Thoracic aorta (tissue), 2 donors: ENCODE measurements at places on chromosomes 6 and 20.

DNA sequence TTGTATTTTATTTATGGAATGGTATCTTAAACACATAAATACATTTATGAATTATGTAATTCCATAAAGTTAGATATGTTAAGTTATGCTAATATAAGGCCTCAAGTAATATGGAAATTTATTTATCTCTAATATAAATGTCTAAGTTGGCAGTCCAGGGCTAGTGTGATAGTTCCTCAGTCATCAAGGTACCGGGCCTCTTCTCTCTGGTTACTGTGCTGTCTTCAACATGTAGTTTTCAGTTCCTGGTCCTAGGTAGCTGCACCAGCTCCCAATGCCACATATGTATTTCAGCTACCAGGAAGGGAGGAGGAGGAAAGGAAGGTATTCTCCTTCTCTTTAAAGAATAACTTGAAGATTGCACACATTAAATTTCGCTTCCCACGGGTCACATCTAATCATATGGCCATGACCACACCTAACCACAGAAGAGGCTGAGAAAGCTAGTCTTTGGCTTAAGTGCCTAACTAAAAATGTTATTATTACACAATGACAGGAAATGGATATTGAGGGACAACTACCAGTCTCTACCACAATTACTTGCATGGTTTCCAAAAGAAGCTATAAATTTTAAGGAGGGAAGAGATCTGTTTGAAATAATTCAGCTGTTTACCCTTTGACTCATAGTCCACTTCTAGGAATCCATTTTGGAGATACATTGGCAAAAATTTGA is 68.6 kb downstream of the BCKDHB start:
- no peak for DNase-seq

DNA sequence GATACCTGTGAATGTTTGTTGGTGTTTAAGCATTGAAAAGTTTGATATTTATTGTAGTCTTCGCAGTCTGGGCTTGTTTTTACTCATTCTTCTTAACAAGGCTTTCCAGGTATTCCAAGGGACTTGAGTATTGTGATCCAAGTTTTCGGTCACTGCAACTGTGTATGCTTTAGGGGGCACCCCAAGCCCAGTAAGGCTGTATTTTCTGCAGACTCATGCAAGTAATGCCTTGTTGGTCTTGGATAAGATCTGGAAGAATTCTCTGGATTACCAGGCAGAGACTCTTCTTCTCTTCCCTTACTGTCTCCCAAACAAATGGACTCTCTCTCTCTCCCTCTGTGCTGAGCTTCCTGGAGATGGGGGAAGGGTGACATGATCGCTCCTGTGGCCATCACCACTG is 82.1 kb downstream of the RFPL4B start:
- DNase-seq: no peak

DNA sequence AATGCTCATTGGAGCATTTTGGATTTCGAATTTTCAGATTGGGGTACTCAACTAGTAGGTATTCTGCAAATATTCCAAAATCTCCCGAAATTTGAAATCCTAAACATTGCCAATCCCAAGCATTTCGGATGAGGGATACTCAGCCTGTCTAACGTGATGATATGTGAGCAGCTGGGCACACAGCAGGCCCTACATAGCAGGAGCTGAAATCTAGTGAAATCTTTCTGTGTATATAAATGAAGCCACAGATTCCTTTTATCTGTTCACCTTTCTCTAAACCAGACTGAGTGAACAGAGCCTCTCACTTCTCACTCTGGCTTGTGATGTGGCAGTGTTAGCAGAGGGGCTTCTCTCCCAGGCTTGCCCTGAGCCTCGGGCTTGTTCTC is 17.8 kb downstream of the STX16 start:
- DNase-seq: no peak

DNA sequence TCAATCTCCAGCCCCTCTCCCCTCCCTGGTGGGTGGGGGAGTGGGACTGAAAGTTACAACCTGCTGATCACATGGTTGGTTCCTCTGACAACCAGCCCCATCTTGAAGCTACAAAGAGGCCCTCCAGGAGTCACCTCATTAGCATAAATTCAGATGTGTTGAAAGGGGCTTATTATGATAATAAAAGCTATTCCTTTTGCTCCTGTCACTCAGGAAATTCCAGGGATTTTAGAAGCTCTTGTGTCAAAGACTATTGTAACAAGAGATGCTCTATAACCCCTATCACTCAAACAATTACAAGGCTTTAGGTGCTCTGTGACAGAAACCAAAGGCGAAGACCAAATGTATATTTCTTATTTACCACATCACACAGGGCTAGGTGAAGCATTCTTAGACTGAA is 30.1 kb upstream of the MBOAT1 start:
- DNase-seq: no peak

GRCh38 chr6:12504325-12504966 is 212.1 kb upstream of the PHACTR1 start:
- no peak for DNase-seq
